H4 (cell line): ENCODE measurements at places on chromosomes 4 and X. TPM values are rescaled to one million over a fixed set of nuclear protein-coding genes. Genes with fewer than 3 reads are reported as not detected.
A peak's percentile ranks its signal among the peaks of the same experiment; 100 is the strongest.

Gene TRPC5OS
- 0.04 and 0.33 TPM in 2 replicates for total RNA-seq

Gene EDA
- total RNA-seq: 1.1 and 1.5 TPM in 2 replicates

DNA sequence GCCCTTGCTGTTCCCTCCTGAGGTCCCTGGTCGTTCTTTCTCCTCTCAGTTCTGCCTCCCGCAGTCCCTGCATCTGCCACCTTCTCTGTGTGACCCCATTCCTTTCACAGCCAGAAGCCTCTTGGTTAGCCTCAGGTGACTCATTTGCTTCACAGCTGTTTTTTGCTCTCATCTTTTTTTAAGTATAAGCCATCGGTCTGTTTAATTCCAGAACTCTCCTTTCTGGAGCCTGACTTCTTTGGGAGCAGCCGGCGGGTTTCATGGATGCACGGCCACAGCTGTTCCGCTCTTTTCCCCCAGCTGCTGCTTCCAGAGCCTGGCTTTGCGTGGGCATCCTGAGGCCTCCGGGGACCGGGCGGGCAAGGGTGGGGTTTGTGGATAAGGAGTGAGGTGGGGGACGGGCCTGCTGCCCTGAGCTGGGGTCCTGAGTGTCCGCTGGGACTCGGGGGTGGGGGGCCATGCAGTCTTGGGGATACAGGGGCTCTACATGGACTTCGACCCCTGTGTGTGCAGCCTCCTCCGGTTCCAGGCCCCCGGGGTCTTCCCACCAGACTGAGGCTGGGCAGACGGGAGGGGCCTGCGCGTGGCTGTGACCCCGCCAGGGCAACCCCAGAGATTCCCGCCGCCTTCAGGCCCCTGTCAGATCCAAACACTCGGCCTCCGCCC is 46.7 kb downstream of the PCGF3 start:
- DNase-seq: no peak

DNA sequence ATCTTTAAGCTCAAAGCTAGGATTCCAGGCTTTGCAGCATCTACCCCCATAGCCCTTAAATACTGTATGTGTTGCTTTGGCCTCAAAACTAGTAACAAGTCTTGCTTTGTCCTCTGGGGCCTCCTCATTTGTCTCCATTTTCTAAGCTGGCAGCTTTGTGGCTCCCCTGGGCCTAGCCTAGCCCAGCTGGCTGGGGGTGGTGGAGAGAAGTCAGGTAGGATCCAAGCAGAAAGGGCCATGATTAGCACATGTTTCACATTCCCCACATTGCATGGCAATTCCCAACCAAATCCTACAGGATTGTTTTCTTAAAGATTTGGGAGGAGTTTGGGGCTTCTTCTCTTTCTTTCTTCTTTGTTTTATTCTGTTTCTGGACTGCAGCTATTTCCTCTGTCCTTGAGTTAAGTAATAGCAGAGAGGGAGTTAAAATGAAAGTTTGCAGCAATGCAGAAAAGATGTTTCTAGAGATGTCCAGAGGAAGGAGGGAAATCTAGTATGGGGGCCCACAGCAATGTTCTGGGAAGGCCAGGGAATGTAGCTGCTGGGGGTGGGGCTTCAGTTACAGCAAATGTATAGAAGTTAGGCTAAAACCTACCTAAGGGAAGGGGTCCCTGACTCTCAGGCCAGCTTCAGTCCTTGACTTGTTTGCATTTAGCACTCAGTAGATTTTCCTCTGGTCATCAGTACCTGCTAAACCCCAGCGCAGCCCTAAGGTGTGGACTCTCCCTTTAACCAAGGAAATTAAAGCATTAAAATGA is 92.1 kb downstream of the SHROOM4 start:
- no peak for DNase-seq

- no peak for DNase-seq
Observed at GRCh38 chrX:29297171-29297800, 710.0 kb downstream of the IL1RAPL1 start.

DNA sequence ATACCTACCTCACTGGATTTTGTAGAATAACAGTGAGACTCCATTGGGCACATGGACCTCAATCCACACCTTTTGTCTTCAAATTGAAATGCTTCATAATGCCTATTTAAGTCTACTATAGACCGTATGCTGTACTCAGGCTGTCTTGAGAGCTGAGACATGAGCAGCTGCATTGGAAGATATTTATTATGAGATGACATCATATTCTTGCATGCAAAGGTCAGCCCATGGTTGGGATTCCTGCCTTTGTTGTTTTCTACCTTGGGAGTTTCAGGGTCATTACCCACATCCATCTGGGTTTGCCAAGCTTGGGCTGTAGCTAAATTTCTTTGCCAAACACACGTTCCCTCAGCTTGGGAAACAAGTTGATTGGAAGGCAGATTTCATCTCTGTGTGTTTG is 33.2 kb upstream of the MAMLD1 start:
- no peak for DNase-seq

DNA sequence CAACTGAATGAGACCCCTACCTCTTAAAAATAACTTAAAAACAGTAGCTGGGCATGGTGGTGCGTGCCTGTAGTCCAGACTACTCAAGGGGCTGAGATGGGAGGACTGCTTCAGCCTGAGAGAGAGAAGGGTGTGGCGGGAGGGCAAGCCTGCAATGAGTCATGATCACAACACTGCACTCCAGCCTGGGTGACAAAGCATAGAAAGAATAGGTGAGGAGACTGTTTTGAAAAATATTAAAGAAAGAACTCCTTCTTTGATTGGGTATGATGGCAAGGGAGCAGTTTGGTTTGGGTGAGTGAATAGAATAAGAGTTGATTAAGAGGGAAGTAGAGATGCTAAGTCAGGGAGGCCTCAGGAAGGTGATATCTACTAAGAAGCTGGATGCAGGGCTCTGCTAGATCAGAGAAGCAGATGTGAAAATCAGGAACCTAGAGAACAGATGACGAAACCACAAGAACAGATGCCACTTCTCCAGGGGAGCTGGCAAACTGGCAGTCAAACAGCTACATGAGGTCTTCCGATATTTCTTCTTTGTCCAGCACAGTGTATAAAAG is 318.6 kb downstream of the OPHN1 start:
- peak; percentile 52 for DNase-seq

Gene PRMT9
- total RNA-seq: 8.3 and 10.5 TPM in 2 replicates

DNA sequence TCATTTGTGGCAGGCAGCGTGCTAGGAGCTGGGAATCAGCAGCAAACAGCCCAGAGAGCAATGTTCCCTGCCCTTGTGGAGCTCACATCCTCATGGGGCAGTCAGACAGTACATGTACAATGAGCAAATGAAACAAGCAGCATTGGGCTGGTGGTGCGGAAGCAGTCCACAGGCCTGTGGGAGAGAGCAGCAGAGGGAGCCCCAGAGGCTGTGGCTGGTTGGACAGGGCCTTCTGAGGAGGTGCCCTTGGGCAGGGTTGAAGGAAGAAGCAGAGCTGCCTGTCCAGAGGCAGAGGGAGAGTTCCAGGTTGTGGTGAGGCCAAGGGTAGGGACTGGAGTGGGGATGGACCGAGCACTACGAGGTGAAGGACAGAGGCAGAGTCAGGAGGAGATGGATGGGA is 22.5 kb downstream of the MMGT1 start:
- no peak for DNase-seq

Gene SFRP2
- total RNA-seq: 0.29 TPM in 1 of 2 replicates, not detected in the other
